ENCODE measurements at places on chromosomes 7 and 10. TPM values are rescaled to one million over a fixed set of nuclear protein-coding genes. Genes with fewer than 3 reads are reported as not detected.

The DENND2A gene
- not detected for total RNA-seq

The ALOX5 gene
- total RNA-seq = 8.9 TPM

The OPALIN gene
- not detected for total RNA-seq

The ARHGAP22 gene
- total RNA-seq = not detected

The GPR37 gene
- total RNA-seq = not detected

The TDRD1 gene
- total RNA-seq = 0.05 TPM

The FXYD4 gene
- total RNA-seq = not detected

The C7orf57 gene
- total RNA-seq = 0.12 TPM

The IFIT2 gene
- total RNA-seq = 16.0 TPM

The BLVRA gene
- 37.2 TPM for total RNA-seq

The PIP4K2A gene
- total RNA-seq = 136 TPM

The STEAP1B gene
- not detected for total RNA-seq

The PNLIPRP2 gene
- not detected for total RNA-seq

The POLR2J gene
- total RNA-seq = 52.9 TPM

The HOXA9 gene
- total RNA-seq = not detected

The ATXN7L1 gene
- total RNA-seq = 9.1 TPM

The SLC26A3 gene
- total RNA-seq = not detected

The TMEM213 gene
- 0.06 TPM for total RNA-seq

The RSPH10B2 gene
- total RNA-seq = 1.2 TPM

The POLR2J2 gene
- 15.7 TPM for total RNA-seq

The POLL gene
- total RNA-seq = 30.5 TPM

The HELLS gene
- 157 TPM for total RNA-seq

The XRCC2 gene
- 18.0 TPM for total RNA-seq

The EBF3 gene
- not detected for total RNA-seq

The NFE2L3 gene
- total RNA-seq = 20.1 TPM

The PRR15 gene
- not detected for total RNA-seq

The H2BK1 gene
- not detected for total RNA-seq

The GHRHR gene
- total RNA-seq = not detected

The ITPRID1 gene
- not detected for total RNA-seq

The NEUROD6 gene
- not detected for total RNA-seq

The OR2A5 gene
- not detected for total RNA-seq

The OR6B1 gene
- total RNA-seq = not detected

The TFPI2 gene
- total RNA-seq = 0.30 TPM

The C7orf33 gene
- total RNA-seq = not detected

The CLRN3 gene
- total RNA-seq = not detected
